ENCODE measurements at places on chromosomes 6 and 20. TPM values are rescaled to one million over a fixed set of nuclear protein-coding genes. Genes with fewer than 3 reads are reported as not detected.

DNA sequence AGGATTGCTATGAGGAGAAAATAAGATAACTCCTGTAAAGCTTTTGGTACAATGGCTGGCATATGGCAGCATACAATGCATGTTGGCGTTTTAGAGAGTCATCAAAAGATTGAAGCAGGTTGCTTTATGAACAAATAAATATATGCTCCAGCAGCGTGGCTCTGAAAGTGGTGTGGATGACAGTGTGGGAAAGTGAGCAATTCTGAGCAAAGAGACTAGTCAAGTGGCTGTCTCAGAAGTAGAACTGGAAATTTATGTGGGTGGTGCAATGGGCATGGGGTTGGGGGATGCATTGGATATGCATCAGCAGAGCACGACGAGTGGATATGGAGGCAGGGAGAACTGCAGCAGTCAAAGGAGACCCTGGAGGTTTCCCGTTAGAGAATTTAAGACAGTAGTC, 66.2 kb upstream of the PHACTR2 start:
- peaks cover 16% of the 10 kb centered on the region for H3K4me1 ChIP-seq
- H3K27ac ChIP-seq, result no peak overlapping the region
- no peak for DNase-seq
- no peak overlapping the region for H3K4me3 ChIP-seq

The DACT2 gene
- not detected for polyA plus RNA-seq

The DEFB124 gene
- not detected for polyA plus RNA-seq

The ACTL10 gene
- polyA plus RNA-seq, result 1.9 TPM

The SLC52A3 gene
- polyA plus RNA-seq, result not detected

- H3K27me3 ChIP-seq, result no peaks in the 10 kb centered on the region
- no peak for DNase-seq
- no peak overlapping the region for H3K4me3 ChIP-seq
- no peak overlapping the region for H3K27ac ChIP-seq
- H3K4me1 ChIP-seq, result no peaks in the 10 kb centered on the region
These were observed 69.8 kb upstream of the PHACTR2 start for GRCh38 chr6:143607974-143608373.

DNA sequence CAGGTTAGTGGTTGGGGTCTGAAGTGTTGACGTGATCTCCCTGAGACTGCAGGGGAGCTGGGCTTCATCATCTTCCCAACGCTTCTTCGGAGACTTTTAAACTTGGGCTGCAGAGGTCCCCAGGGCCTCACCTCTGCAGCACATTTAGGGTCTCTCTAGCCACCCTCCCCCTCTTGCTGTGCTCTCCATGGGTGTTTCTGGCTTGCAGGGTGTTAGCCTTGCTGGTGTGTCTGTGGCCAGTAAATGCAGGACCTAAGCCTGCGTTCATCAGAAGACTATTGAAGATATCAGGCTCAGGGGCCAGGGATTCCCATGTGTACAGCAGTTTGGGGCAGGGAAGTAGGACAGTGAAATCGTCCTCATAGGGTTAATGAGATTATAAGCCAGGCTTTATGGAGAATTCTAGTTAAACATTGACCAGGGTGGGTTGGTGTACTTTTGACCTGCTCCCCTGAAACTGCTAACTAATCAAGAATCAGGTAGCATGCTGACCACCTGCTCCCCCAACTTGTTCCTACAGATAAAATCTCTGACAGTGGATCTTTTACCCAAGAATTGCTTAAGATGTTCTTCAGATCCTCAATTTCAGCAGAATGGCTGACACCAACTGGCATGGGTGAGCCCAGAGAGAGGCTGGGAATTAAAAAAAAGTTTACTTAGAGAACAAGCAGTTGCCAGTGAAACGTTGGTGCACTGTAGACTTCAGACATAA, 3.8 kb upstream of the DDO start:
- DNase-seq, result no peak
- H3K27ac ChIP-seq, result no peak overlapping the region
- H3K27me3 ChIP-seq, result peaks cover 18% of the 10 kb centered on the region
- H3K4me3 ChIP-seq, result no peak overlapping the region
- H3K36me3 ChIP-seq, result peaks cover 2% of the 10 kb centered on the region

The LY6G6D gene
- polyA plus RNA-seq, result not detected

GRCh38 chr20:5786930-5787795, 37.0 kb downstream of the SHLD1 start:
- no peaks in the 10 kb centered on the region for H3K27me3 ChIP-seq
- peaks cover 52% of the 10 kb centered on the region for H3K36me3 ChIP-seq
- H3K27ac ChIP-seq, result peak overlapping the region; percentile 59
- H3K4me1 ChIP-seq, result peaks cover 15% of the 10 kb centered on the region

The OR12D3 gene
- polyA plus RNA-seq, result not detected

- H3K27ac ChIP-seq, result no peak overlapping the region
- H3K36me3 ChIP-seq, result no peaks in the 10 kb centered on the region
- peaks cover 2% of the 10 kb centered on the region for H3K4me1 ChIP-seq
These were observed 291.3 kb upstream of the PRDM1 start for GRCh38 chr6:105794870-105795269.

The SRF gene
- polyA plus RNA-seq, result 5.2 TPM

The FRK gene
- not detected for polyA plus RNA-seq

DNA sequence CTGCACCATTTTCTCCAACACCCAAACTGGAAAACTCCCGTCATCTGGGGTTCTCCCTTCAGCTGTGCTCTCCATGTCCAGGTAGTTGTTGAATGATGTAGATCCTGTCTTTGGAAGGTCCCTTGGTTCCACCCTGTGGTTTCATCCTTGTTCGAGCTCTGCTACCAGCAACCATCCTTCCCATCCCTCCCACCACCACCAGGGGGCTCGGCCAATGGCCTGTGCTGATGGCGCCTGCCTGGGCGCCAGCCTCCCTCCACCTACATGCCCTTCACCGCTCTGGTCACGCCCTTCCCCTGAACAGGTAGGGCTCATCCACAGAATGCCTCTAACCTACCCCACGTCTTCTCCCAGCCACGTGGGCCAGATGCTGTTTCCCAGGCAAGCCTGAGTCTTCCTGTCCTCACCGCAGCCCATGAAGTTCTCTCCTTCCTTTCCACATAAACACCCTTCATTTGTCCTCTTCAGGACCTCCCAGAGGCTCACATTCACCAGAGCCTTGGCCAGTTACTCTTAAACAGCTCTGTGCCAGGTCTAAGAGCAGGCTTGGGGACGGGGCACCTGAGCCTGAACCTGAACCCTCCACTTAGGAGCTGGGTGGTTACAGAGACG, 75.1 kb upstream of the DUSP22 start:
- DNase-seq, result no peak
- H3K27ac ChIP-seq, result no peak overlapping the region
- peaks cover 7% of the 10 kb centered on the region for H3K4me1 ChIP-seq

GRCh38 chr6:98724537-98724936, 109.8 kb upstream of the POU3F2 start:
- H3K27ac ChIP-seq, result no peak overlapping the region
- no peaks in the 10 kb centered on the region for H3K27me3 ChIP-seq
- no peak overlapping the region for H3K4me3 ChIP-seq
- H3K36me3 ChIP-seq, result no peaks in the 10 kb centered on the region
- H3K4me1 ChIP-seq, result no peaks in the 10 kb centered on the region

DNA sequence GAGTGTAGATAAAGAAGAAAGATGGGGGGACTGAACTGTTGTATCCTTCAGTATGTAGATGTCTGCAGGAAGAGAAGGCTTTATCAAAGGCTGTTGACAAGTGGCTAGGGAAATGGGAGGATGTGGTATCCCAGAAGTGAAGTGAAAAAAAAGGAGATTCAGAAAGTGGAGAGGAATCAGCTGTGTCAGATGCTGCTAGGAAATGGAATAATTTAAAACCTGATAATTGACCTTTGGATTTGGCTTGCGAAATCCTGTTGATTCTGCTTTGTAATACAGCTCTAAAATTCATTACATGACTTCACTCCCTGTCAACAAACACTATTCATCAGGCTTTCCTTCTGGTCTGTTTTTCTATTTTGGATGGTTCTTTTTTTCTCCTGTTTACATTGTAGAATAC, 41.7 kb downstream of the PHF3 start:
- peaks cover 19% of the 10 kb centered on the region for H3K4me1 ChIP-seq
- no peak for DNase-seq
- no peak overlapping the region for H3K4me3 ChIP-seq
- H3K27me3 ChIP-seq, result no peaks in the 10 kb centered on the region
- H3K36me3 ChIP-seq, result no peaks in the 10 kb centered on the region
- no peak overlapping the region for H3K27ac ChIP-seq

The SENP6 gene
- polyA plus RNA-seq, result 48.4 TPM

GRCh38 chr6:53741034-53741823, 53.6 kb upstream of the LRRC1 start:
- no peak for DNase-seq
- H3K27me3 ChIP-seq, result no peaks in the 10 kb centered on the region
- peak overlapping the region; percentile 69 for H3K4me3 ChIP-seq
- H3K36me3 ChIP-seq, result no peaks in the 10 kb centered on the region

DNA sequence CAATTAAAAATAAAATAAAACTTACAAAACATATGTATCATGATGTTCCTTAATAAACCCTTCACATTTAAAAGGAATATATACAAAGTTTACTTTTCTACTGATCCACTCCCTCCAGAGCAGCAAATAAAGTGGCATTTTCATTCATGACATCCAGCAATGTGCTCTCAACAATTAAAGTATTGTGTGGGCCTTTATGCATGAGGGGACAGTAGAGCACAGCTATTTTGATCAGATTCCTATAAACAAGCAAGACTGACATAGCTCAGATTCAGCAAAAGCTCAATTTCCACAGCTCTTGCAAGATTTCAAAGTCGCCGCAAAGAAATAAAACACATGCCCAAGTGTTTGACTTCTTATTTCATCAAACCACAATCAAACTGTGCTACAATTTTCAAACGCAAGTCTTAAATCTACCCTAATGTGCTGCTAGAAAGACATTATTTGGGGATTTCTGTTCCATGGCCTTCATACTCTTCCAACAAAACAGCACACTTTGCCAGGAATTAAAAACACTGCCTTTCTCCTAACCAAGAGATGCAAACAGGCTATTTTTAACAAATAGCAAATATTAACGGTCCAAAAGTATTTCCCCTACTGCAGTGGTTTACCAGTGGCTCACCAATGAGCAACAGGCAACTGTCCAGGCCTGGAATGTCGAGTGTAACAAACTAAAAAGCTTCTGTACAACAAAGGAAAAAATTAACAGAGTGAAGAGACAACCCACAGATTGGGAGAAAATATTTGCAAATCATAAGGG, 52.3 kb downstream of the MBOAT1 start:
- H3K27me3 ChIP-seq, result no peaks in the 10 kb centered on the region
- no peak overlapping the region for H3K4me3 ChIP-seq
- no peaks in the 10 kb centered on the region for H3K36me3 ChIP-seq
- H3K27ac ChIP-seq, result no peak overlapping the region

The HIVEP1 gene
- 6.5 TPM for polyA plus RNA-seq

The CLIC5 gene
- 0.42 TPM for polyA plus RNA-seq

The CFAP61 gene
- not detected for polyA plus RNA-seq

DNA sequence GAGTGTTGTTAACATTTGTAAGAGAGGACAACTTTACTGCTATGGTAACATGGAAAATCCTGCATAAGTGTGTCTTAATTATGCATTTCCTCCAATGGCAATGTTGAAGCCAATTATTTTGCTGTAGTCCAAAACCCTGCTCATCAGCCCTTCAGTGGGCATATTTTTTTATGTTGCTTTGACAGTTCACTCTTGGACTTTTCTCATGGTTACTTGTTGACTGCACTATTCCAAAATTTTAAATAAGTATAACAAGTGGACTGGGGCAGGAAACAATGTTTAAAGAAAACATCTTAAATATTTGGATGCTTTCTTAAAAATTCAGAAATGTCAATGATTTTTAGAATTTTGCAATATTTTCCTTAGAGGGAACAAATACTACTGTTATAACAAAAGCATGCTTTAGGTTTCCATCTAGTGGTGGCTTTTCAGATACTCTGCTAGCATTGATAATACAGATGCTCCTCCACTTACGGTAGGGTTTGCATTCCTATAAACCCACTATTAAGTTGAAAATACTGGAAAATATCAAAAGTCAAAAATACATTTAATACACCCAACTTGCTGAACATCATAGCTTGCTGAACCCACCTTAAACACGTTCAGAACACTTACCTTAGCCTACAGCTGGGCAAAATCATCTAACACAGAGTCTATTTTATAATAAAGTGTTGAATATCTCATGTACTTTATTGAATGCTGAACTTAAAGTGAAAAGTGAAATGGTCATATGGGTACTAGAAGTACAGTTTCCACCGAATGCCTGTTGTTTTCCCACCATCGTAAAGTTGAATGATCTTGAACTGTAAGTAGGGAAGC, 86.4 kb downstream of the ADGRG6 start:
- DNase-seq, result no peak
- H3K27ac ChIP-seq, result peak overlapping the region; percentile 59
- H3K36me3 ChIP-seq, result no peaks in the 10 kb centered on the region
- no peak overlapping the region for H3K4me3 ChIP-seq
- peaks cover 2% of the 10 kb centered on the region for H3K27me3 ChIP-seq
- peaks cover 4% of the 10 kb centered on the region for H3K4me1 ChIP-seq
